ENCODE measurements at places on chromosomes 7 and 10.

GRCh38 chr10:21292763-21293517 is 232.5 kb downstream of the SKIDA1 start:
- peak overlapping the region; percentile 91 for H3K27ac ChIP-seq
- no peaks in the 10 kb centered on the region for H3K27me3 ChIP-seq
- no peaks in the 10 kb centered on the region for H3K36me3 ChIP-seq
- peak; percentile 91 for DNase-seq
- peaks cover 33% of the 10 kb centered on the region for H3K4me1 ChIP-seq

- no peak overlapping the region for H3K4me3 ChIP-seq
- H3K36me3 ChIP-seq: no peaks in the 10 kb centered on the region
- DNase-seq: no peak
- H3K27ac ChIP-seq: no peak overlapping the region
Observed at GRCh38 chr7:137695942-137696341, 150.8 kb downstream of the DGKI start.

DNA sequence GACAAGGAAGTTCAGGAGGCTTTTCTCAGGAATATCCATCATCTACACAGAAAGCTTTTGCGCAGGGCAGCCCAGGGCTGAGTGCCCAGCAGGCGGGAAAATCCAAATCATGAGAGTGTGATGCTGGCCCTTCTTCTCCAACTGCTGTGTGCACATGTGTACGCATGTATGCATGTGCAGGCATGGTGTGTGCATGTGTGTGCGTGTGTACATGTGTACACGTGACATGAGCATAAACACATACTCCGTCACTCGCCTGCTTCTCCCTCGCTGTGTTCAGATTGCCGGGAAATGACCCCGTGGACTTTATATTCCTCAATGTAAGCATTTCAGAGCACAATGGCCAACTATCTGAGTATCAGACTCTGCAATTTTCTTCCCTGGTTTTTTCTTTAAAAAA is 85.1 kb downstream of the PRPF18 start:
- H3K27me3 ChIP-seq: no peaks in the 10 kb centered on the region
- H3K27ac ChIP-seq: 0 out of 2 replicates have a peak overlapping the region, but pooled peaks have one; percentile 63
- H3K4me3 ChIP-seq: no peak overlapping the region

GRCh38 chr10:12269056-12269455 is 73.1 kb downstream of the CDC123 start:
- H3K4me3 ChIP-seq: no peak overlapping the region
- no peaks in the 10 kb centered on the region for H3K36me3 ChIP-seq
- H3K4me1 ChIP-seq: peaks cover 11% of the 10 kb centered on the region
- no peaks in the 10 kb centered on the region for H3K27me3 ChIP-seq
- no peak overlapping the region for H3K27ac ChIP-seq
- DNase-seq: no peak

DNA sequence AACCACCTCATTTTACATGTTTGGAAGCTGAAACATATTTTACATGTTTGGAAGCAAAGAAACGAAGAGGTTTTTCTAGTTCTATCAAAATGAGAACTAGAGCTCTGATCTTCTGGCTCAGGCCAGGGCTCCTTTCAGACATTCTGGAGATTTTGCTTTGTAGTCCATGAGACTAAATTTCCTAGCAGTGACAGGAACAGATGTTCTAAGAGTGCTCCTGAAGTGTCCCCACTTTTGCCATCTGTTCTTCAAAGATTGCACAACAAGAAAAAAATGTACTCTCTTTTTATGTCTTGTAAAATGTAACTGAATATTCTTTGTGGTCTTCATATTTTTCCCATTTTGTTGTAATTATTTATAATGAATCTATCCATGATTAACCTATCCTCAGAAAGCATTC is 196.4 kb upstream of the PCLO start:
- H3K4me1 ChIP-seq: no peaks in the 10 kb centered on the region
- H3K27me3 ChIP-seq: no peaks in the 10 kb centered on the region
- no peak overlapping the region for H3K27ac ChIP-seq
- DNase-seq: no peak
- no peaks in the 10 kb centered on the region for H3K36me3 ChIP-seq

GRCh38 chr10:109200646-109201045 is 722.7 kb downstream of the XPNPEP1 start:
- H3K4me3 ChIP-seq: no peak overlapping the region
- H3K36me3 ChIP-seq: no peaks in the 10 kb centered on the region
- H3K27ac ChIP-seq: no peak overlapping the region
- DNase-seq: no peak
- no peaks in the 10 kb centered on the region for H3K27me3 ChIP-seq

DNA sequence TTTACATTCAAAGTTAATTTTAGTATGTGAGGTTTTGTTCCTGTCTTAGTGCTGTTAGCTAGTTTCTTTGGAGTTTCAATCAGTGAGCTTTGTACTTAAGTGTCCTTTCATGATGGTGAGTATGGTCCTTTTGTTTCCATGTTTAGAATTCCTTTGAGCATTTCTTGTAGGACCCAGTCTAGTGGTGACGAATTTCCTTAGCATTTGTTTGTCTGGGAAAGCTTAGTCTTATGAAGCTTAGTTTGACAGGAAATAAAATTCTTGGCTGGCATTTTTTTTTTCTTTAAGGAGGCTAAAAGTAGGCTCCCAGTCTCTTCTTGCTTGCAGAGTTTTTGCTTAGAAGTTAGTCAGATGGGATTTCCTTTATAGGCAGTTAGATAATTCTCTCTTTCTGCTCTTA is 209.2 kb upstream of the SEMA3C start:
- H3K36me3 ChIP-seq: peaks cover 4% of the 10 kb centered on the region
- H3K27me3 ChIP-seq: no peaks in the 10 kb centered on the region
- no peaks in the 10 kb centered on the region for H3K4me1 ChIP-seq
- no peak overlapping the region for H3K27ac ChIP-seq

GRCh38 chr7:7672545-7673239 is 32.1 kb downstream of the UMAD1 start:
- no peak overlapping the region for H3K4me3 ChIP-seq
- H3K27me3 ChIP-seq: no peaks in the 10 kb centered on the region
- H3K27ac ChIP-seq: no peak overlapping the region
- no peak for DNase-seq
- peaks cover 9% of the 10 kb centered on the region for H3K4me1 ChIP-seq

- H3K27ac ChIP-seq: no peak overlapping the region
- no peaks in the 10 kb centered on the region for H3K27me3 ChIP-seq
- no peak overlapping the region for H3K4me3 ChIP-seq
- no peaks in the 10 kb centered on the region for H3K36me3 ChIP-seq
Observed at GRCh38 chr10:6133331-6134098, 44.7 kb downstream of the RBM17 start.
